ENCODE measurements at places on chromosomes 7 and 10.

DNA sequence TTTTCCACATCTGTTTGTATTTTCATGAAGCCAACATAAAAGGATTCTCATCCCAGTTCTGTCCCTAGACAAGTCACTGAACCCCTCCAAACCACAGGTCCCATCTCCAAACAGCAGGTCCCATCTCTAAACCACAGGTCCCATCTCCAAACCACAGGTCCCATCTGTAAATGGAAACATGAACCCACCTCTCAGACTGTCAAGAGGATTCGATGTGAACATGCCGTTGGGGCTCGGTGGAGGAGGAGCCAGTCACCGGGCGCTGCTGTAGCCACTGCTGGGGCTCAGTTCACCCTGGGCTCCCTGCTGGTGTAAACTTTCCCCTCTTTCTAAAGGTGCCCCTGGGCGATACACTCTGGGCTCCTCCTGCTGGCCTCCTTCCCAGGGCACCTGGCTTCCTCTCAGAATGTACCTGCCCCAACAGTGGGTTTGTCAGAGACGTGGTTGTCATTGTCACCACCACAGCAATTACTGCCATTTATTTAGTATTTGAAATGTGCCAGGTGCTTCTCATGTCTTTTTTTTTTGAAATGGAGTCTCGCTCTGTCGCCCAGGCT is 13.0 kb downstream of the LHPP start:
- DNase-seq: no peak

GRCh38 chr7:105448181-105448580 is 59.5 kb upstream of the SRPK2 start:
- peak; percentile 23 for DNase-seq

- no peak for DNase-seq
These were observed 4.3 kb downstream of the YWHAG start for GRCh38 chr7:76354516-76354915.

DNA sequence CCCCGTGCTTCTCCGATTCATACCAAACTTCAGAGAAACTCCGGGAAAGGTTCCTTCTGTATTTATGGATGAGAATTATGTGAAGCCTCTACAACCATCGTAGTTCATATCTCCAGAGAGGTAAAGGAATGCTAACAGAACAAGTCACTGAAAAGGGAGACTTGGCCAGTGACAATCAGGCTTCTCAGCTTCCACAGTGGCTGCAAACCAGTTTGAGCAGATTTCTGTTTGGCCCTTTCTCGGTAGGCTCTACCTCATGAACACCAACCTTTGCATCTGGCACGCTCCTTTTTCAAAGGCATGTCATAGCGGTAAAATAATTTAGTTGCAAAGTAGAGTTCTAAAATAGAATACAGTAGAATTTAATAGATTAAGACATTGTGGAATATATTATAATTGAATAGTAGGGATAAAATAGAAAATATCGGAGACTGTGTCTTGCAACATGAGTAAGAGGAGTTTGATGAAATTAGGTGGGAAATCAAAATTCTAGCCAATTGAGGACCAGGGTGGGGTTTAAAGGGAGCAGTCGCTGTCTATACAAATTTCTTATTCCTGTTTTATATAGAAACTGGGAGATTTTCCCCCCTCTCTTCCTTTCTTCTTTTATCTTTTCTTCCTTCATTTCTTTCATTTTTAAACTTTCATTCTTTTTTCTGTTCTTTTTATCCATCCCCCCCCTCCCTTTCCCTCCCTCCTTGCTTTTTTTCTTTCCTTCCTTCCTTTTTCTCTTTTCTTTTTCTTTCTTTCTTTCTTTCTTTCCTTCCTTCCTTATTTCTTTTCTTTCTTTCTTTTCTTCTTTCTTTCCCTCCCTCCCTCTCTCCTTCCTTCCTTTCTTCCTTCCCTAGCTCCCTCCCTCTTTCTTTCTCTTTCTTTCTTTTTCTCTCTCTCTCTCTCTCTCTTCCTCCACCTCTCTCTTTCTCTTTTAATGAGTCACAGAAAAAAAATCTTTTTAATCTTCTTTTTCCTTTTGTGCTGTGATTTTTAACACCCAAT is 161.5 kb upstream of the KLF6 start:
- DNase-seq: no peak

- no peak for DNase-seq
These were observed 7.8 kb downstream of the NUDT1 start for GRCh38 chr7:2249744-2250323.
